ENCODE measurements at places on chromosomes 5 and 9.

- no peak for DNase-seq
Measured at GRCh38 chr5:53041071-53041692, 52.0 kb downstream of the ITGA2 start.

DNA sequence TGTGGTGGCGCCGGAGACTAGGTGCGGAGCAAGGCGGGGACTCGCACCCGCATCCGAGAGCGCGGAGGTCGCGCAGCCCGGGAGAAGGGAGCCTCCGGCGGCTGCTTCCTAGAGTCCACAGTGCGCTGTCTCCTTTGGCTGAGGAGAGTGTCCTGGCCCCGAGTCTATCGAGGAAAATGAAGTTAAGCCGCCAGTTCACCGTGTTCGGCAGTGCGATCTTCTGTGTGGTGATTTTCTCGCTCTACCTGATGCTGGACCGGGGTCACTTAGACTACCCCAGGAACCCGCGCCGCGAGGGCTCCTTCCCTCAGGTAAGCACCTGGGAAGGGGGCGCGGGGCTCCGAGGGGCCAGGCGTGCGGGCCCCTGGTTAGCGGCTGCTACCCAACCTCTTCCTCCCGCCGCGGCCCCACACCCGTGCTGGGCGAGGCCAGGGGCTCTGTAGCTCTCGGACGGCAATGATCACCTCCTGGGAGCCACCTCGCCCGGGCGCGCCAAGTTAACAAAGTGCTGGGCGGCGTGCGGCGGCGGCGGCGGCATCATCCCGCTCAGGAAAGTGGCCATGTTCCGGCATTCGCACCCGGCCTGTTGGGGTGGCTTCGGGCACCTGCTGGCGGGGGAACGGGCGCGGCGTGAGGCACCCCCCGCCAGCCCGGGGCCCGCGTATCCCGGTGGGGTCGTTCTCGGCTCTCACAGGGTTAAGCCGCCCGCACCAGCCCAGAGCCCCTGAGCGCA, 681 bp downstream of the MAN2A1 start:
- DNase-seq, result no peak

GRCh38 chr5:173328844-173329490, 753 bp upstream of the STC2 start:
- no peak for DNase-seq

- no peak for DNase-seq
Measured at GRCh38 chr5:150734579-150735384, 24.0 kb downstream of the DCTN4 start.

- no peak for DNase-seq
Measured at GRCh38 chr9:18215626-18216025, 258.3 kb upstream of the ADAMTSL1 start.

DNA sequence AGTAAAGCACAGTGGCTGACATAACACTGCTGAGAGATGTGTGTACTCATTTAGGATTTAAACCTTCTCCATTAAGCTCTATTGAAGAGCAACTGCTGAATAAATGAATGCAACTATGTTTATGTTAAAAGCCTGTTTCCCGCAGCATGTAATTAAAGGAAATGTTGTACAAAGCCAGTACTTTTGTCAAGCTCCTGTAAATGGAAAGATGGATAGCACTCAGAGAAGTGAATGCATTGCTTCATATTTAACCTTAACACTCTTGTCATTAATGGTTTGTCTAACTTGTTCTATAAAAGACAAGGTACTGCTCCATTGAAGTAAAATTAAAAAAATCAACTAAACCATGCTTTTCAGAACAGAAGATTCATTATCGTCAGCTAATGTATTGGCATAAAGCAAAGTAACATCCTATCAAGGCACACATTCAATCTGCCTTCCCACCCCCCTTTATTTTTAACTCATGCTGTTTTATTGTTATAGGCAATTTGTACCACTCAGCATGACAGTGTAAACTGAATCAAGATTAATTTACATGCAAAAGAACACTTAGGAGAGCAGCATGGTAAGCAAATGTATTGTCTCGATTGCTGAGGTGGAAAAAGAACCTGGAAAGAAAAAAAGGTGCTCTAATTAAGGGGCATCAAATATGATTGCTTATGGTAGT, 240.9 kb upstream of the TBCA start:
- no peak for DNase-seq

- no peak for DNase-seq
Measured at GRCh38 chr5:54905942-54906537, 79.4 kb downstream of the ESM1 start.

DNA sequence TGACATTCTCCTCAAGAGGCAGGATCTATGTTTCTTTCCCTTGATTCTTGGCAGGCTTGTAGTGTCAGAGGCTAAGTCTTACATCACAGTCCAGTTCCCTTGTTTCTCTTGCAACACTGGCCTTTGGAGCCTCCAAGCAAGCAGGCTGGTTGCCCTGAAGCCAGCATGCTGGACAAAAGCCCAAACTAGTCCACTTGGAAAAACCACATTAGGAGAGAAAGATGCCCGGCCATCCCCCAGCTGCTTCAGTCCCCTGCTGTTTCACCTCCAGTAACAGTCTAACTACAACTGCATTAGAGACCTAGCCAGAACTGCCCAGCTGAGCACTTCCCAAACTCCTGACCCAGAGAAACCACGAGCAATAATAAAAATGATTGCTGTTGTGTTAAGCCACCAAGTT, 87.6 kb downstream of the ADAMTS6 start:
- DNase-seq, result no peak

- no peak for DNase-seq
Measured at GRCh38 chr5:107894361-107894760, 223.6 kb upstream of the EFNA5 start.

GRCh38 chr5:107743373-107744000, 72.8 kb upstream of the EFNA5 start:
- no peak for DNase-seq

DNA sequence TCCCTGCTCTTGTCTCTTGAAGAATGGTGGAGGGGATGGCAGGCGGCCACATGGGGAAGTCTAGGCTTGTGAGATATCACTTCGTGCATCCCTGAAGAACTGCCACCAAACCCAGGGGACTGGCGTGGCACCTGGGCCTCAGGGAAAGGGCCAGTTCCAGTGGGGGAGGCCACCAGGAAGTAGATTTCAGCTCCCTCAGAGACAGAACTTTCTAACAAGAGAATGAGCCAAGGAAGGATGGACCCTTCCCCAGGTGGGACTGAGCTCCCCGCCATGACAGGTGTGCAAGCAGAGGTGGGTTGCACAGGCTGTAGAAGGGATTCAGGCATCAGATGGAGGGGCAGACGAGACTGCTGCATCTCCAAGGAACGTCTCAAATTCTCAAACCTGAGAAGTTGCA, 193.9 kb downstream of the GABBR2 start:
- no peak for DNase-seq

DNA sequence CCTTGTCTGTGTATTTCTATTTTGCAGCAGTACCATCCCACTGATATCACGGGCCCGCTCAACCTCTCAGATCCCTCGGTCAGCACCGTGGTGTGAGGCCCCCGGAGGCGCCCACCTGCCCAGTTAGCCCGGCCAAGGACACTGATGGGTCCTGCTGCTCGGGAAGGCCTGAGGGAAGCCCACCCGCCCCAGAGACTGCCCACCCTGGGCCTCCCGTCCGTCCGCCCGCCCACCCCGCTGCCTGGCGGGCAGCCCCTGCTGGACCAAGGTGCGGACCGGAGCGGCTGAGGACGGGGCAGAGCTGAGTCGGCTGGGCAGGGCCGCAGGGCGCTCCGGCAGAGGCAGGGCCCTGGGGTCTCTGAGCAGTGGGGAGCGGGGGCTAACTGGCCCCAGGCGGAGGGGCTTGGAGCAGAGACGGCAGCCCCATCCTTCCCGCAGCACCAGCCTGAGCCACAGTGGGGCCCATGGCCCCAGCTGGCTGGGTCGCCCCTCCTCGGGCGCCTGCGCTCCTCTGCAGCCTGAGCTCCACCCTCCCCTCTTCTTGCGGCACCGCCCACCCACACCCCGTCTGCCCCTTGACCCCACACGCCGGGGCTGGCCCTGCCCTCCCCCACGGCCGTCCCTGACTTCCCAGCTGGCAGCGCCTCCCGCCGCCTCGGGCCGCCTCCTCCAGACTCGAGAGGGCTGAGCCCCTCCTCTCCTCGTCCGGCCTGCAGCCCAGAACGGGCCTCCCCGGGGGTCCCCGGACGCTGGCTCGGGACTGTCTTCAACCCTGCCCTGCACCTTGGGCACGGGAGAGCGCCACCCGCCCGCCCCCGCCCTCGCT, 1.9 kb downstream of the LRRC26 start:
- no peak for DNase-seq

GRCh38 chr5:68424799-68425537, 209.4 kb downstream of the PIK3R1 start:
- no peak for DNase-seq

DNA sequence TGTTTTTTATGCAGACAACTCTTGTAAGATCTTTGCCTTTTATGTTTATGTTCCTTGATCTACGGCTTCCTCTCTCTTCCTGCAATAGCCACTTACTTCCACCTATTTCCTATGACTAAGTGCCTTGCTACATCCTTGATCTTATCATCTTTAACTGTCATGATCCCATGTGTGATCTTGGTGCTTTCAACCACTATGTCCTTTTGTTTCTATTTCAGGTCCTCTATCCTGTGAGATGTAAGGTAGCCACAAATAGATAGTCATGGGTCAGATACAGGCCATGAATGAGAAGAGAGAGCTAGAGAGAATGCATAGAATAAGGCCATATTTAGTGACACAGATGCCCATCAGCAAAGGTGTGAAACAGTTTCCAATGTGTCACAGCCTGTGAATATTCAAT, 243.6 kb upstream of the HAPLN1 start:
- no peak for DNase-seq

- no peak for DNase-seq
Measured at GRCh38 chr5:174527916-174528540, 196.4 kb upstream of the MSX2 start.

DNA sequence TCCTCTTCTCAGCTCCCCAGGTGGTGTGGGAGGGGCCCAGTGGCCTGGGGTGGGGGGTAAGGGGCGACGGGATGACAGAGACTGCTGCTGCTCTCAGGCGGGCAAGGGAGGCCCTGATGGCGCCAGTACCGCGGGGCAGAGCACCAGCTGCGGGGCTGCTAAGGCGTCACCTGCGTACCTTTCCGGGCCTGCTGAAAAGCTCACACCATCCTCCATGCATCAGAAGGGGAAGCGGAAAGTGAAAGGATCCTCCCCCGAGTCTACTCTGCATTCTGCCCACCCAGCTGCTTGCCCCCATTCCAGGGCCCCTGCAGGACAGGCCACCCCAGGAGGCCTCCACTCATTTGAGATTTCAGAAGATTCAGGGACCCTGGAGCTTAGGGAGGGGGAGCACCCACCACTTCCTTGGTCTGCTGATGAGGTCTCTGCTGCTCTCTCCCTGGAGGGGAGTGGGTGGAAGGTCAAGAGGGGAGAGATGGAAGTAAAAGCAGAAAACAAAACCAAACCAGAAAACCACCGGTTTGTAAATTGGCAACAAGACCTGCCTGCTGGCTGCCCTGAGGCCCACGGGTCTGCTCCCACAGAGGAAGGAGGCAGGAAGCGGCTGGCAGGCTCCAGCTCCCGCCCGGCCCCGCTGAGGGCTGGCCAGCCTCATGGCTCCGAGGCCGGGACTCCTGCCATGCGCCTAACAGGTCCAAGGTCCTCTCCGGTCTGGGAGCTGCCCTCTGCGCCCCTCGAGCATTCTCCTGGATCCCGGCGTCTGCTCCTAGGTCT, 33.6 kb downstream of the PRRT1B start:
- no peak for DNase-seq

DNA sequence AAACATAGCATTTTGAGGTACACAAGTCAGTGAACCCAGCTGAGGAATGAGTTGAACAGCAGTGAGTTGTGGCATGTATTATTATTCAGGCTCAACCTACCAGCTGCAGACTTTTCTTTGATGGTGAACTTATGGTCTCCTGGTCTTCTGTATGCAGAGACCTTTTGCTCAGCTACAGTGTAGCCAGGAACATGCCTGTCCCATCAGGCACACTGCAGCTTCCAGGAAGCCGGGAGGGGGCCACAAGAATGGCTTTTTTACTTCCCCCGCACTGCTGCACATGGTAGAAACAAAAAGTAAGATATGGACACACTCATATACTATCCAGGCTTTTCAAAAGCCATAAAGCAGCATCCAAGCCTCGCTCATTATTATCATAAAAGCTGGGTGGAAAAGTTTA, 65.3 kb upstream of the PLPP1 start:
- DNase-seq, result no peak

DNA sequence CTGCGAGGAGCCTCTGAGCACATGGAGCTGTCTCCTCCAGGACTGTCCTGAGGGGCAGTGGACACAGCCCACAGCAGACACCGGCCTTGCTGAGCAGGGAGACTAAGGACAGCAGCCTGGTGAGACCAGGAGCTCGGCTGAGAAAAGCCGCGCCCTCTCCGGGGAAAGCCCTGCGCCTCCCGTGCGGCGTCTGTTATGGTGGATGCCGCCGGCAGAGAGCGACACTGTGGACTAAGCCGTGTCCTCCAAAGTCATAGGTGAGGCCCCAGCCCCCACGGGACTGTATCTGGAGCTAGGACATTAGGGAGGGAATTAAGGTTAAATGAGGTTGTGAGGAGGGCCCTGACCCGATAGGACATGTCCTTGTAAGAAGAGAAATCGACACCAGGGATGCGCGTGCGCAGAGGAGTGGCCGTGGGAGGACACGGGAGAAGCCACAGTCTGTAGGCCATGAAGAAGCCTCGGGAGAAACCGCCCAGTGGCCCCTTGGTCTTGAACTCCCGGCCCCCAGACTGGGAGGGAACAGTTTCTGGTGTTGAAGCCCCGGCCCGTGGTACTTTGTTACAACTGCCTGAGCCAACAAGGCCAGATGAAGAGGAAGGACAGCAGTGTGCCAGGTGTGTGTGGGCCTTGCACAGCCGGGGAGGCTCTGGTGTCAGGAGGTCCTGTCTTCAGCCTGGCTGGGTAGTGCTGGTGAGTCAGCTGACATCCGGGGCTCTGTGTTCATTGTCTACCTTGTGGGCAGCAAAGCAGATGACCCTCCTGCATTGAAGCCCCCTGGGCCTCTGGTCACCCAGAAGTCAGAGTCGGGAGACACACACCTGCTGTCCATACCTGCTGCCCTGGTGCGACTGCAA, 22.1 kb downstream of the MRPL36 start:
- no peak for DNase-seq

- DNase-seq, result peak; percentile 50
Measured at GRCh38 chr9:25677301-25678146, 720 bp downstream of the TUSC1 start.

DNA sequence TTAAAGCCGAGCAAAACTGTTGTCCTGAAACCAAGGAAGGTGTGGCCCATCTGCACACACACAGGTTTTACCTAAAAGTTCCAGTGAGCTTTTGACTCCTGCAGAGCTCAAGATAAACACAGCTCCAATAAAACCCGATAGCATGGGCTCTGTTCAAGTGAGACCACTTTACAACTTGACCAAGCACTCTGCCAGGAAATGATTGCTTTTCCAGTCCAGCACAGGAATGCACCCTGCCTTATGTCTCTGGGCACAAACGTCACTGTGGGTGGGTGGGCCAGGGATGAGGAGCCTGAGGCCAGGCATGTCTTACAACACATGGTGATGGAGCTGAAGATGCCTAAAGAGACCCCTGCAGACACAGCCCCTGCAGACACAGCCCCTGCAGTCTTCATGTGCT, 115.3 kb downstream of the ROR2 start:
- DNase-seq, result no peak

DNA sequence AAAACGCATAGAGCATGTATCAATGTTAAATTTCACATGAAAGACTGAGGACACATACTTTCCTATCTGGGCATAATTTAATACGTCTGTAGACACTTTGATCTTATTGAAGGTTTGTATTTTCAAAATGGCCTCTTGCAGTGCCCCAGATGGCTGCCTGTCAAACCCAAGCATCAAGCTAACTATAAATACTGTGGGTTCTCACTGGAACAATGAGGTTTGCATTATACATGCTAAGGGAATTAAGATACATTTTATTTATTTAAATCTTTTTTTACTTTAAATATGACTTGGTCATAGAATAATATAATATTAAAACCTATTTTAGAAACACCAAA, 702.9 kb upstream of the GRAMD2B start:
- no peak for DNase-seq

Data from cortex of kidney (tissue), 1 donor.